ENCODE measurements at places on chromosomes 4 and X. TPM values are rescaled to one million over a fixed set of nuclear protein-coding genes. Genes with fewer than 3 reads are reported as not detected.

DNA sequence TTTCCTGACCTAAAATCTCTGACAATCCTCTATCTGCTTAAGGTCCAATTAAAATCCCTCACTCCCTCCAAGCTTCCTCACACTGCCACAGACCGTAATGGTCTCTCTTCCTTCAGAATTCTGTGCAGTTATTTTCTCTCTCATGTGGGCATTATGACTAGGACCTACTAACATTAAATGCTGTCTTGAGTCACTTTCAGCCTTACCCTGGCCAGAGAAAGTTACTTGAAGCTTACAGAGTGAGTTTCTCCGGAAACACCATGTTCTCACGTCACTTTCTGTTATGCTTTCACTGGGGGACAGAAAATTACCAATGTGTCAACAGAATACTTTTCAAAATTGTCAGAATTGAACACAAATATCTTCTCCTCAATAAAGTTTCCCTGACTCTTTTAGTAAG is 271.8 kb downstream of the INPP4B start:
- H3K36me3 ChIP-seq, result no peaks in the 10 kb centered on the region
- H3K27ac ChIP-seq, result no peak overlapping the region
- H3K4me1 ChIP-seq, result no peaks in the 10 kb centered on the region
- no peak for DNase-seq

The SRPK3 gene
- total RNA-seq, result not detected

The PNCK gene
- total RNA-seq, result 5.1 TPM

DNA sequence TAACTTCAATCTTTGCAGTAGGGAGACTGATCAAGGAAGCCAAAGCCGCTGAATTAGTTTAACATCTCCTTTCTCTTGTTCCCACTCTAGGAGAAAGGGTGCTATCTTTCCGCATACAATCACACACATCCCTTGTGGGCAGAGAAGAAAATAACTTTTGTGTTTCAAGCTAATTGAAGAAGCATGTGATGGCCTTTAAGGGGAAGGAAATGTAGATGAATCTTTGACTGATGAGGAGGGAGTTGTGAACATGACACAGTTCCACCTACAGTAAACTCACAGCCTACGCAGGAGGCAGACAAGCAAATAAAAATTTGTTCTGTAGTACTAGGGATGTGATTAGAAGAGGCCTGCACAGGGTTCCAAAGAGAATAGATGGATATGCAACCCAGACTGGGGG is 14.7 kb upstream of the SPATA4 start:
- no peaks in the 10 kb centered on the region for H3K4me1 ChIP-seq
- no peak overlapping the region for H3K27ac ChIP-seq
- no peak for DNase-seq
- H3K36me3 ChIP-seq, result no peaks in the 10 kb centered on the region
- no peak overlapping the region for H3K4me3 ChIP-seq

GRCh38 chr4:26317766-26318165 is 3.0 kb upstream of the RBPJ start:
- H3K36me3 ChIP-seq, result peaks cover 2% of the 10 kb centered on the region
- H3K4me3 ChIP-seq, result peak overlapping the region; percentile 37
- H3K27ac ChIP-seq, result no peak overlapping the region
- no peak for DNase-seq
- no peaks in the 10 kb centered on the region for H3K27me3 ChIP-seq
- H3K4me1 ChIP-seq, result peaks cover 7% of the 10 kb centered on the region

The CASK gene
- 43.0 TPM for total RNA-seq

DNA sequence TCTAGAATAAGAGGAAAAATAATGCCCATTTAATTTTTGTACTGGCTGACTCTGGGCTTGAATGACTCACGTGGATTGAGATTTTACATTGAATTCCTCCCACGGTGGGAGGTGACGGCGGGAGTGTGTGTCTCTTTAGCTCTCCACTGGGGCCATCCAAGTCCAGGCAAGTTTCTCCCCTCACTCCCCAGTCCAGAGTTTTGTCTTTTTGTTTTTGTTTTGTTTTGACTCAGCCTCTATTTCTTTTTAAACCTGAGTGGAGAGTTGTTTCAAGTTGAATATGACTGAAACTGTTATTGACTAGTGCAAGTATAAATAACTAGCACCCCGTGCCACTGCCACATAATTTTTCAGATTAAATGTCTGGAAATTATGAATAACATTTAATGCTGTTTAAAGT is 13.6 kb downstream of the CHST7 start:
- peak overlapping the region; percentile 74 for H3K27ac ChIP-seq
- no peak for DNase-seq
- H3K27me3 ChIP-seq, result no peaks in the 10 kb centered on the region
- H3K4me1 ChIP-seq, result peaks cover 70% of the 10 kb centered on the region

The ADRA2C gene
- total RNA-seq, result 0.32 TPM

The MAGED4B gene
- 131 TPM for total RNA-seq

DNA sequence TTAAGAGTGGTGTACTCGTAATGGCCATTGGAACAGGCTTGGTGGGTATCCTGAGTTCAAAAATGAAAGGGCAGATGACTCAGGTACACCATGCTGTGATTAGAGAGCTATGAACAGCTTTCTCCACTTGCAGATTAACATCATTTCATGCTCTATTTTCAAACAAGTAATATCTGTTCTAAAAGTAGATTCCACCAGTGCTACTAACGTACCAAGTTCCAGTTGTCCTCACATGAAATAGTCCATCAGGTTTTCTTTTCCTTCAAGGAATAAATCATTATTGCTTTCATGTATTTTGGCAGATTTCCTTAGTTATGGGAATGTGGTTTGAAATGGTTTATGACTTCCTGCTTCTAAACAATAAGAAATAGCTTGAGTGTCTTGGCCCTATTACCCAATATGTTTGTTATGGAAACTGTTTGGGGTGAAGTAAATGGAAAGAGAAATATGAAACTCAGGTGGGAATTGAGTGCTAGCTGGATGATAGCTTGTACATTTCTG is 49.9 kb downstream of the PCDH7 start:
- H3K4me3 ChIP-seq, result no peak overlapping the region
- H3K4me1 ChIP-seq, result peaks cover 54% of the 10 kb centered on the region
- H3K27me3 ChIP-seq, result no peaks in the 10 kb centered on the region
- no peak for DNase-seq

DNA sequence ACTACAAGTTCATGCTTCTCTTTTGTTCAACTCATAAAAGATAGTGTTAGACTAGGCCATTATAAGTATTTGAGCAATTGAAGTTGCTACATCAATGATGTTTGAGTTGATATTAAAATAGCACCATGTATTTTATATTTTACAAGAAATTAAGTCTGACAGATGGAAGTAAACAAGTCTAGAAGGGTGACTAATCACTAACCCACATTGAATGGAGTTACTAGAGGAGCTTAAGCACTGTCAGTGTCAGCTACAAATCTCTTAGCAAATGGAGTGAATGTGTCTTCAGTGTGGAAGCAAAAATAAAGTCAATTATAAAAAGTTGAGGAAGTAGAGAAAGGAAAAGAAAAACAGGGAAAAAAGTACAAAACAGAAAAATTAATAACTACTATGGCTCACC is 592.5 kb downstream of the PCDH18 start:
- DNase-seq, result no peak
- peaks cover 17% of the 10 kb centered on the region for H3K4me1 ChIP-seq
- no peak overlapping the region for H3K4me3 ChIP-seq

DNA sequence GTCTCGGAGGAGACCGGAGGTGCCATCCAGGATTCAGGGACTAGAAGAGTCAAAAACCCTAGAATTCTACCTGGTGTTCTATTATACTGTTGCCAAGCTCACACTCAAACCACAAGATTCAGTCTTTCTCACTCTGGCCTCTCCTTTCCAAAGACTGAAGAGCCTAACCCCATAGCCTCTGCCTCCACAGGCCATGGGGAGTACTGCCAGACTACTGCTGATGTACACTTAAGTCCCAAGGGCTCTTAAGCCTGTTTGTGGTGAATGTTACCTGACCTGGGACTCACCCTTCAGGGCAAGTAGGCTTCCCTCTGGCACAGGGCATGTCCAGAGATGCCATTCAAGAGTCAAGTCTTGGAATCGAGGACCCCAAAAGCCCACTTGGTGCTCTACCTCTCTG is 58.9 kb upstream of the IRS4 start:
- H3K36me3 ChIP-seq, result no peaks in the 10 kb centered on the region
- no peaks in the 10 kb centered on the region for H3K4me1 ChIP-seq
- no peak overlapping the region for H3K4me3 ChIP-seq
- no peak overlapping the region for H3K27ac ChIP-seq
- peaks cover 5% of the 10 kb centered on the region for H3K27me3 ChIP-seq

The EMCN gene
- 3.3 TPM for total RNA-seq

DNA sequence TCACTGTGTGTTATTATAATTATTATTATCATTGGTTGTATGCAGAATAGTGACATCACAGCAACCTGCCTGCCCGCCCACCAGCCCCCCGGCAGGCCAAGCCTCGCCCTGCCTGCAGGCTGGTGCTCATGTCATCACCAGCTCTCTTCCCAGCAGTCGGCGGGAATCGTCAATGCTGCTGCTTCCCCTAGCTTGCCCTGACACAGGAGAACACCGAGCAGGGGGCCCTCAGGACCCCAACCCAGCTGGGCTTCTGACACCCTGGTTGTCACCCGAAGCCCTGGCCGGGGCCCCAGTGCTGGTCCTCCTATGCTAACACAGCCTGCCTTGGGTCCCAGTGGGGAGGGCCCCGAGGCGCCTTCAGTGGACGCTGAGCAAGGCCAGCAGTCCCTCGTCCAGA is 100.6 kb downstream of the PPP2R2C start:
- no peak for DNase-seq
- H3K27me3 ChIP-seq, result peaks cover 16% of the 10 kb centered on the region
- no peak overlapping the region for H3K27ac ChIP-seq
- H3K36me3 ChIP-seq, result no peaks in the 10 kb centered on the region
- H3K4me3 ChIP-seq, result no peak overlapping the region
- H3K4me1 ChIP-seq, result no peaks in the 10 kb centered on the region

- no peak overlapping the region for H3K4me3 ChIP-seq
- DNase-seq, result no peak
- no peak overlapping the region for H3K27ac ChIP-seq
- peaks cover 8% of the 10 kb centered on the region for H3K4me1 ChIP-seq
- no peaks in the 10 kb centered on the region for H3K36me3 ChIP-seq
These were observed 158.8 kb upstream of the NDST4 start for GRCh38 chr4:115272185-115272584.
